NCI-H1105 treated with DMSO at 0.1 percent for 48 hours (cell line): ENCODE measurements at places on chromosomes 1 and 21.

- no peak for DNase-seq
Measured at GRCh38 chr1:107389410-107390396, 248.9 kb downstream of the NTNG1 start.

- no peak for DNase-seq
Measured at GRCh38 chr21:35086357-35086756, 37.3 kb upstream of the RUNX1 start.

DNA sequence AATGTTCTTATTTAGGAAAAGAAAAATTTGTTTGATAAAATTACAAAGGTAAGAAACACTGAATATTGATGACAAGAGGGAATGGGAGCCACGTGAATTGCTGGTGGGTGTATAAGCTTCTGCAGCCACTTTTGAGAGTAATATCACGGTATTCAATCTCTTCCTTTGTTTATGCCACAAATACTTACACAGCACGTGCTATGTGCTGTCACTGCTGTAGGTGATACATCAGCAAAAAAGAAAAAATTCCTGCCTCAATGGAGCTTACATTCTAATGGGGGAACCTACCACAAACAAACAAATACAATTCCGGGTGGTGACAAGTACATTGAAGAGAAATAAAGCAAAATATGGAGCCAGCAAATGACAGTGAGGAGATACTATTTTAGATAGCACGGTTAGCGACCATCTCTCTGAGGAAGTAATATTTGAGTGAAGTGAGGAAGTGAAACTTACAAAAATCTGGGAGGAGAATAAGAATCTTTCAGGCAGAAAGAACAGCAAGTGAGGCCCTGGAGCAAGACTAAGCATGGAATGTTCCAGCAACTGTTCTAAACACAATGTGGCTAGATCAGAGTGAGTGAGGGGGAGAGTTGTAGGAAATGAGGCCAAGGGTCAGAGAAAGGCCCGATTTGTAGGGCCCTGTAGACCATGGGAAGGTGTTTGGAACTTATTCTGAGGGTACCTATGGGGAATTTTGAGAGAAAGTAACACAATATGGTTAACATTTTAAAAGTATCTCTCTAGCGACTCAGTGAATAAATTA, 2.6 kb upstream of the FCRLB start:
- DNase-seq, result no peak

GRCh38 chr1:24392604-24392946, 21.0 kb downstream of the STPG1 start:
- no peak for DNase-seq

- DNase-seq, result peak; percentile 23
Measured at GRCh38 chr1:43554444-43554992, 23.8 kb downstream of the PTPRF start.

- no peak for DNase-seq
Measured at GRCh38 chr1:196260270-196260669, 348.0 kb downstream of the KCNT2 start.
